ENCODE measurements at places on chromosomes 3 and 15.

DNA sequence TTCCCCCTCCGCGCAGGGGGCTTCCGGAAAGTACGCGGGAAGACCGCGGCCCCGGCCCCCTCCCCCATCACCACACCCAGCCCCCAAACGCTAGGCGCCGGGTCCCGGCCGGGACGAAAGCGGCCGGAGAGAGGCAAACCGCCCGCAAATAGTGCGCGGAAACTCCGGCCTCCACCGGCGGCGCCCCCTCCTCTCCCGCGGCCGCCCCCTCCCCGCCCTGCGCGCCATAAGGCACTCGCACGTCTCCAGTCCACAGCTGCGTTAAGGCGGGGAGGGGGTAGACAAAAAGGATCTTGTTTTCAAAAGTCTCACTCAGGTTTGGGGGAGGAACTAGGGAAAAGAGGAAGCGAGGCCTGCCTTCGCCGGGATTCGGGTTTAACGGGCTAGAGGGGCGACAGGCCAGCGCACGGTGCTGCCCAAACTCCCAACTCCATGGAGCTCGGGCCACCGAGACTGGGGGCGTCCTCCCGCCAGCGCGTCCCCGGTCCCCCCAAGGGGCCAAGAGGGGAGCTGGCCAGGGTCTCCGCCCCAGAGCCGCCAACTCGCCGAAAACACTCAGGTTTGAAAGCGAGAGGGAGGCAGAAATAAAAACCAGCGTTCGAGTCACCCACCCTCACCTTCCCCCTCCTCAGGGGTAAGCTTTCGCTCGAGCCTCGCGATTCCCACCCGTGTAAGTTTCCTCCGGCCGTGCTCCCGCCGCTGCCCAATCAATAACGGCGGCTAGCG lies 1.8 kb downstream of the ANP32A start:
- peak; percentile 34 for DNase-seq

GRCh38 chr3:169809230-169809795 lies 3.4 kb upstream of the LRRIQ4 start:
- no peak for DNase-seq

GRCh38 chr3:186255703-186256331 lies 106.2 kb downstream of the DGKG start:
- no peak for DNase-seq

- no peak for DNase-seq
Measured at GRCh38 chr3:134404366-134404885, 30.2 kb upstream of the AMOTL2 start.

DNA sequence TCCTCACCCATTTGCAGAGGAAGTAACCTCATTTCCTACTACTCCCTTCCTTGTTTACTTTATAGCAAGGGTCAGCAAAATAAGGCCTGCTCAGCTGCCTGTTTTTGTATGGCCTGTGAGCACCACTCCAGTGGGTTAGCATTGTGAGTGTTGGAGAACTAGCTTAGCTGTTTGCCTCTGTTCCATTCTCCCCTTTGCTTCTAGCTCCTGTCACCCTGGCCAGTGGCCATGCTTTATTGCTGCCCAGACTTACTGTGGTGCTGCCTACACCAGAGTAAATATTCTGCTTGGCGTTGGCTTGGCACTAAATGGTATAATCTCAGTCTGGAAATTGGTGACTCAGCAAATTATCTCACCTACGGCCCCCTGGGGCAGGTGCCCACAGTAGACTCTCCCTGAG lies 8.8 kb downstream of the PDCD6IP start:
- DNase-seq, result no peak
